Activated gamma-delta T cell treated with Interleukin-2 at 50 U/mL for 16 hours (primary cell): ENCODE measurements at places on chromosomes 3 and 15.

- DNase-seq: no peak
Observed at GRCh38 chr15:63065262-63066221, 23.0 kb downstream of the TPM1 start.

GRCh38 chr3:178405531-178405930 is 130.7 kb upstream of the KCNMB2 start:
- DNase-seq: no peak

GRCh38 chr3:22959593-22959992 is 243.5 kb upstream of the UBE2E2 start:
- no peak for DNase-seq

- DNase-seq: no peak
Observed at GRCh38 chr15:85743392-85744055, 51.2 kb downstream of the KLHL25 start.

DNA sequence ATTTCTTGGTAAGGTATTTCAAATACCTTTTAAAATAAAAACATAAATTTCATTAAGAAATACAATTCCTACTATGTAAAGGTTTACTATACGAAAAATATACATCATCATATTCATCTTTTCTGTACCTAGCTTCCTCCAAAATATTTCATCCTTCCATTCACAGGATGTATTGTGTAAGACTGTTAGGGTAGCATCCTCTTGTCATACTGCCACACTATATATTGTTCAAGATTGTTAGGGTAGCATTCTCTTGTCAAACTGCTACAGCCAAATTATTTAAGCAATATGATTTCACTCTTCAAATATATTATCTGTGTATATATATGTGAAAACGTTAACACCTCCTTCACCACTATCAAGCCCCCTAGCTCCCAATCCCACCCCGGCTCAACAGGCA is 3.5 kb downstream of the RPL22L1 start:
- no peak for DNase-seq

DNA sequence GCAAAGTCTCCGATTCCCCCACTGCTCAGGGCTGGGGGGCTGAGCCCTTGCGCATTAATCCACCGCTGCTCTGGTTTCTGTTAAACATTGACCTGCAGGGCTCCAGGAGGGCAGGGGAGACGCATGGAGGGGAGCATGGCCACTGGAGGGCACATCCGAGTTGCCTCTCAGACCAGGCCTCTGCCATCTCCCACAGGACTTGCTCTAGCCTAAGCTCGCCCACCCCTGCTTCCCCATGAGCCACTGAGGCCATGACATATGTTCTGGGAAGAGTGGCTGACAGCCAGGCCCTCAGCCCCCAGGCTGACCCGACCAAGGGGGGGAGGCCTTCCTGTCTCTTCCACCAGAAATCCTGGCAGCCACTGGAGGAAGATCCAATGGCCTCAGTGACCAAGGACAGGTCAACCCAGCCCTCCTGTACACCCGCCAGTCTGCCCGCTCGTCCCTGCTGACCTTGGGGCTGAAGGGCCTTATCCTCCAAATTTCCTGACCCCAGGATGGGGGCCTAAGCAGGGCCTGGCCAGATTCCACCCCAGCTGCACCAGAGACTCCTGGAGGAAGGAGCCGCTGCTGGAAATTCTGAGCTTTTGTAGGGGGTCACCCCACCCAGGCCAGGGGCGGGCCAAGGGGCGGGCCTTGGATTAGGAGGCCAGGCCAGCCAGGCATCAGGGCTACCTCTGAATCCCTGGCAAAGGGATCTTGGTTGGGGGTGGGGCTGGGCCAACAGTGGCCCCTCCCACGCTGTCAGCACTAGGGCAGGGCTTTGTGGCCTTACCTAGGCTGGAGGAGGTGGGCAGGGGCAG is at the start of gene HYAL1:
HYAL1 (minus strand) TSS at position 562 of the 803 bp plus-strand sequence. CDS start 618 bp downstream, outside the sequence.
- DNase-seq: no peak

DNA sequence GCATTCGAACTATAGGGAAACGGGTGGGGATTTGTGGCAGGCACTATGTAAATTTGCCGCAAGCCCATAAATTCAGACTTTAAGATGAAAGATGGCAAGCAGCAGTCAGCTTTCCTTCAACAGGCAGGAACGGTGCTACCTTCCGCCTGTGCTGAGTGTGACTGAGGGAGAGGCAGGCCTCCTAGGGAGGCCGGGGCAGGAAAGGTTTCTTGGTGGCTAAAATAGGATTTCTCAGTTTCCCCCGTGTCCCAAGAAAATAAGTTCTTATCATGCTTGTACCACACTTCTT is 12.5 kb downstream of the FLNB start:
- DNase-seq: no peak

GRCh38 chr3:187802928-187803259 is 57.6 kb upstream of the BCL6 start:
- no peak for DNase-seq

GRCh38 chr3:72982609-72983366 is 13.8 kb upstream of the PPP4R2 start:
- no peak for DNase-seq

DNA sequence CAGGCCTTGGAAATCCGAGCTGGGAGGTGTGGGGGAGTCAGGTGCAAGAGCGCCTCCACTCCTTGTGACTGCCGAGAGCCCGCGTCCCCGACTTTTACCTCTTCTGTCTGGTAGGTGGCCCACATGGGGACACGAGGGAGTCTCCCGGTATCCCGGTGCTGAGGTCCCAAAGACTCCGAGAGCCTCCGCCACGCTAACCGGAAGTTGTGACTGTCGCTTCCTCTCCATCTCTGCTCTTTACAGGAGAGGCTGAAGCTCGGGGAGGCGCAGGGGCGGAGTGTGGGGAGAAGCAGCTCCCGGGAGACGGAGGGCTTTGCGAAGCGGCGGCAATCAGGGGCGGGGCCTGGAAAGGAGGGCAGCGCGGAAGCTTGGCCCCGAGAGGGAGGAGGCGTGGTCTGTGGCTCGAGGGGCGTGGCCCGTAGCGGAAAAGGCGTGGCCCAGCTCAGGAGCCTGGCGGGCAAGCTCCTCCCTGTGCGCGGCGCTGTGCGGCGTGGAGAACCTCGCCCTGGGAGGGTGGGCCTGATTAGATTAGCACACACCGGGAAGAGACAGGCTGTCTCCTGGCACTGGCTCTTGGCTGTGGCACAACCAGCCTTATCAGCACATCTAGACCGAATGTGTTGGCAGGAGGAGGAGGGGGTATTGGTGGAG is 143.9 kb downstream of the GABRB3 start:
- no peak for DNase-seq

DNA sequence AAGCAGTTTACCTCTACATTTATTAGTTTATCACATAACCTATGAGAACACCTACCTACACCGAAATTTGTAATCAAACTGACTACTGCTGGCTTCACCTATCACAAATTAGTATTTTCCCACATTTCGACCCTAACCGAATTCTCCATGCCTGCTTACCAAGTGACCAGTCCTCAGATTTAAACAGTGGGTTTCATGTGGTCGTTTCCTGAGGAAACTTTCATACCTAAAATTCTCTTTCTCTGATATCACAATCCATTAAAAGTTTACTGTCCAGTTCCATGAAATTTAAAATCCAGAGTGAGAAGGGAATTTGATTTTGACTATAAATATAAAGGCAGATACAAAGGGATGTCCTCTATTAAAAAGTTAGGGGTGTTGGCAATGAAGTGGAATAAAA is 1.9 kb downstream of the PLOD2 start:
- no peak for DNase-seq

DNA sequence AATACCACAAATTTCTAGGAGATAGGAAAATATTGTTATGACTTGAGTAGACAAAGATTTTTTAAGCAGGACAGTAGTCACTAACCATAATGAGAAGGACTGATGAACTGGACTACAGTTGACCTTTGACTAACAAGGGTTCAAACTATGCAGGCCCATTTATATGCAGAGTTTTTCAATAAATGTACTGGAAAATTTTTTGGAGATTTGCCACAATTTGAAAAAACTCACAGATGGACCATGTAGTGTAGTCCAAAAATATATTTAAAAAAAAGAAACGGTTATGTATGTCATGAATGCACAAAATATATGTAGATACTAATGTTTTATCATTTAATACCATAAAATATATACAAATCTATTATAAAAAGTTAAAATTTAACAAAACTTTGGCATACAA is 151.8 kb downstream of the LRRN1 start:
- DNase-seq: no peak

DNA sequence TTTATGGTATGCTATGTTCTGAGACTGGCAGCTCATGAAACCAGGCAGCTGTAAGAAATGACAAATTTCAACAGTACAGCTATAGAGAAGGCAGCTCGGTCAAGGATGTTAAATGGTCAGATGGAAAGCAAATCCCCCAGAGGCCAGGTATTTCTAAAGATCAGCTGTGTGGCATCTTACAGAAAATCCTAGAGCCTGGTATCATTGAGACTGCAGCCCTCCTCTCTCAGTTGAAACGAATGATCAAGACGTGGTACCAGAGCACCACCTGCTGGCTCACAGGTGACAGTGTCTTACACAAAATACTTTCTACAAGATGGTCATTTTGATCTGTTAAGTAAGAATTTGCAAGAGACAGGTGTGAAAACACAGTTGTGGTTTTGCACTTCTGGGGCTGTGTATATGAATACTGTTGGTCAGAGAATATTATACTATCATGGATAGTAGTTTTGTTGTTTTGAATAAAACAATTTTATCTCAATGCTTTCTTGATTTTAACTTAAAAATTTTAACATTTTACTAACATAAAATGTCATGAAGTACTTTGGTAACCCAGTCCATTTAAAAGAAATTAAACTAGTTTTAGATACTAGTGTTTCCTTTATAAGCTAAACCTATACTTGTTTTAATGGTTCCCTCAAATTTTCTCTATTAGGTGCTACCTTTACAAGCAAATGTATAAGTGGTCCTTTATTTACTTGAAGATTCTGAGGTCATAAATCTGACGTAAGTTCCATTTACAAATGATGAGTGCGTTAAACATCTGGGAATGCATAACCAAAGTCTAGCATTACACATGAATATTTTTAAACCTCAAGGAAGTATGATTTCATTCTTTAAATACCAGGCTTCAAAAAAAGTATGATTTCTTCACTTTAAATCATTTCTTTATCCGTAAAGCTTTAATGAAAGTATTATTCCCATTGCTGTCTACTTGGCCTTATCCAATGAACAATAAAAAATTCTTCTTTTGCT is 121.8 kb downstream of the PDZRN3 start:
- DNase-seq: peak; percentile 14

DNA sequence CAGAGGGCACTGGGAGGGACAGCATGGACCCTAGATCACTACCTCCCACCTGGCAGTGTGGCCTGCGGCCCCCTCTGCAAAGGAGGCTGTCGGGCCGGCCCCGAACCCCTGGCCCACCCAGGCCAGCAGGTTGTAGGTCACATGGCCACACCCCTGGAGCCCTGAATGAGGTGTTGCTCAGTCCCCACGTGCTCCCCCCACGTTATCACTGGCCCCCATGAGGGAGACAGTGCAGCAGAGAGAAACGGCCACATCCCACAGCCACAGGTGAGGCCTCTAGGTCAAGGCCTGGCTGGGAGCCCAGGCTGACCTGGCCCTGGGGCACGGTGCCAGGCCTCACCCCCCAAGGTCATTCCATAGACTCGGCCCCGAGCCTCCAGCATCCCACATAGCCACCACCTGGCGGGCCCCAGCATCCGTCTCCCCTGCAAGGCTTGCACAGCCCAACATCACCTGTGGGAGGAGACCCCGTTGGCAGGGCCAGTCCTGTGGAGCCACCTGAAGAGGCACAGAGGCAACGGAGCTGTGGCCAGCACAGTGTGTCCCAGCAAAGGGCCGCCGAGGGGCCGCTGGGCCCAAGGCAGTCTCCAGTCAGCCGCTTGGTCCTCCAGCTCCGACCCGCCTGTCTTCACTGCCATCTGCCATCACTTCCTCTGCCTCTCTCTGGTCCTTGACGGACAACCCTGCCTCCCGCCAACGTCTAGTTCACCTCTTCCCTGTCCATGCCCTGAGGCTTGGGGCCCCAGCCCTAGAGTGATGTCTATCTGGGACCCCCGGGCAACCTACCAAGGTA is 53.1 kb downstream of the DNAJB8 start:
- no peak for DNase-seq

DNA sequence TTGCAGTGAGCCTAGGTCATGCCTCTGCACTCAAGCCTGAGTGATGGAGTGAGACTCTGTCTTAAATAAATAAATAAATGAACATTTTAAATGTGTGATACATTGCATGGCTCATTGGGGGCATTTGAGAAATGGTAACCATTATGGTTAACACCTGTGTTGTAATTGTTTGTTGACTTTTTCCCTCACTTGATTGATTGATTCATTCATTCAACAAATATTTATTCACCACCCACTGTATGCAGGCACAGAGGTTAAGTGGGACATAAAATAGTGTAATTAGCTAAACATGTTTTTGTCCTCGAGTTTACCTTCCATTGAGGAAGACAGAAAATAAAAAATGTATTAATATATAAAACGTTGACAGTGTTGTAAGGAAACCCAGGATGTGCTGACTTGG is 127.1 kb upstream of the ANKRD28 start:
- DNase-seq: no peak

DNA sequence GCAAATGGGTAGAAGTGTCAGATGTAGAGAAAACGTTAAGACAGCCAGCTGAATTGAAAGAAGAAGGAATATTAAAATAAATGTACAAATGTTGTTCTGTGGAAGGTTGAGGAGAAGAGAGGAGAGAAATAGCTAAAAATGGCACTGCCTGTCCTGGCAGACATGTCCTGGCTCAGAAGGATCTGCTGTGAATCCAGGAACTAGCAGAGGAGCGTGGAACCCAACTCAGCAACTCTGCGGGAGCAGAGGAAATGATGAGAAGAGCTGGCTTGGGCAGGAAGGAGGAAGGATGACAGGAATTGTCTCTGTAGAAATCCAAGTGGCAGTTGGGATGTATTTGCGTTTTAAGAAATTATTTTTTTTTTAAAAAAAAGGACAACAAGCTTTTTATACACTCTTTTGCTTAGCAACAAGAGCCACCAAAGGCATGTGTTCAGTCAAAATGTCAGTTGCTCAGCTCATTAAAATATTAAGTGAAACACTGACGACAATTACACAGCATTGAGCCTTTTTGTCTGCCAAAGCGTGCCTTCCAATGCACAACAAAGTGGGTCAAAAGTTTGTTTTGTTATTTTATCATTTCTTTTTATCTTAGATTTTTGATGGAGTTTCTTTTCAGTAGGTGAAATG is 16.1 kb downstream of the NANOGP8 start:
- DNase-seq: no peak

GRCh38 chr3:128804811-128805155 is 74.6 kb upstream of the ACAD9 start:
- no peak for DNase-seq
